PC-3 (cell line): ENCODE measurements at places on chromosomes 4 and X.

DNA sequence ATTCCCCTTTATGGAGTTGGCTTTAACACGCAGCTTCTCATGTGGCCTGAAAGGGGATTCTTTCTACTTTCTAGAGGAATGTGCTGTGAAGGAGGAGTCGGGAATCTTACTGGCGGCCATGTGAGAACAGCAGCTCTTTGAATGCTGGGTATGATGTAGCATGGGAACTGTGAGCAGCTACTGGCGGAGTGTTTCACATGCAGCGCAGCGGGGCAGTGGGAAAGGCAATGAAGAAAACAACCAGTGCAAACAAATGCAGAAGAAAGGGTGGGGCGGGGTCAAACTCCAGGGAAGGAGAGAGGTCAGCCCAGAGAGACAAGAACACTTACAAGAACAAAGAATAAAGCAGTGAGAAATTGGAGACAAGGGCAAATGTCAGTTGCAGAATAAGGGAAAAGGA is 363.8 kb upstream of the FTHL17 start:
- DNase-seq = no peak

- DNase-seq = peak; percentile 76
These were observed 15.6 kb upstream of the BBS12 start for GRCh38 chr4:122716825-122717448.

- DNase-seq = no peak
These were observed 52.3 kb upstream of the PDLIM3 start for GRCh38 chr4:185587427-185588161.

- DNase-seq = no peak
These were observed 7.6 kb downstream of the ZIC3 start for GRCh38 chrX:137573324-137574101.

- no peak for DNase-seq
These were observed 45.4 kb downstream of the SMARCAD1 start for GRCh38 chr4:94253036-94253435.

GRCh38 chr4:113781439-113782040 is 20.0 kb upstream of the CAMK2D start:
- peak; percentile 63 for DNase-seq

DNA sequence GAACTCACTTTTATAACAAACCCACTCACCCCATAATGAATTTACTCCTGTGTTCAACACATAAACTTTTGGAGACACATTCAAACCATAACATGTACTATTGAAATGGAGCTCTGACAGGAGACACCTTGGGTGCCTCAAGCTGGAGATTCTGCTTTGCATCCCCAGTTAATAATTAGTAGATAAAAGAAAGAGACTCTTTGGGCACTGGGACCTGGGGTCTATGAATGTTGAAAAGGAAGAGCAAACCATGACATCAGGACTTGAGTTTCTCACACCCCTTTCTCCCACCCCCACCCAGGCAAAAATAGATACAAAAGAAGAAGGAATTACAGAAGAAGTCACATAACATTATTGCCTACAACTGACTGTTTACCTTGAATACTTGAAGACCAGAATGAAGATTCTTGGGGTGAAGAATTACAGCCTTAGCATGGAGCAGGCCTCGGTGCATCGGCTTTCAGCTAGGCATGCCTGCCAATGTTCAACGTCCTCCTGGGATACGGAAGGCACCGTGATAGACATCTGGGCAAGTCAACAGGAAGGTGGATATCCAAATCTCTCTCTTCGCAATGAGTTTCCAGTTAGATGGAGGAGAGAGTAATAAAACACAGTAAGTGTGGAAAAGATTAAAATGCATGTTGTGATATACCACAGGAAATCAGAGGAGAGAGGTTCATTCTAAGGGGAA is 316.0 kb downstream of the TRIML1 start:
- DNase-seq = no peak

DNA sequence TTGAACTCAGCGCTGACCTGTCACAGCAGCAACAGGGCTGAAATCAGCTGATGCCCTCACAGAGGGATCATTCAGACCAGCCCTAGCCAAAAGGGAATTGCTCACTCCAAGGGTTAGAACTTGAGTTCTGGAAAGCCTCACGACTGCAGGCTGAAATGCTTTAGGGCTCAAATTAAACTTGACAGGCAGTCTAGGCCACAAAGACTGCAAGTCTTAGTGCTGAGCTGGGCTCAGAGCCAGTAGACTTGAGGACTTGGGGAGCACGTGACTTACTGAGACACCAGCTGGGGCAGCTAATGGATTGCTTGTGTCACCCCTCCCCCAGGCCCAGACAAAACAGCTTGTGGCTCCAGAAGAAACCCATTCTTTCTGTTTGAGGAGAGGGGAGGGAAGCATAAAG is 119.0 kb upstream of the SLC6A14 start:
- no peak for DNase-seq

GRCh38 chrX:8272821-8273220 is 101.8 kb upstream of the VCX2 start:
- DNase-seq = no peak

- DNase-seq = no peak
These were observed 11.2 kb downstream of the HNRNPD start for GRCh38 chr4:82362565-82362964.

- no peak for DNase-seq
These were observed 201.4 kb downstream of the ARHGAP10 start for GRCh38 chr4:147933316-147933715.

- DNase-seq = peak; percentile 86
These were observed 6.4 kb upstream of the MAGIX start for GRCh38 chrX:49155900-49156837.

GRCh38 chrX:121781991-121782390 is 734.6 kb downstream of the GLUD2 start:
- DNase-seq = no peak
